ENCODE measurements at places on chromosomes 2 and 18. TPM values are rescaled to one million over a fixed set of nuclear protein-coding genes. Genes with fewer than 3 reads are reported as not detected.

The SLC5A7 gene
- total RNA-seq, result 0.27 TPM

The SP140 gene
- total RNA-seq, result not detected

The DLGAP1 gene
- total RNA-seq, result 13.6 TPM

The FBXO48 gene
- 0.81 TPM for total RNA-seq

The C2orf92 gene
- 19.6 TPM for total RNA-seq

The DSG4 gene
- total RNA-seq, result not detected

The SPATA3 gene
- total RNA-seq, result not detected

The FZD7 gene
- 19.0 TPM for total RNA-seq

The DYSF gene
- total RNA-seq, result 11.1 TPM

The HADHA gene
- total RNA-seq, result 89.8 TPM

The CPO gene
- total RNA-seq, result not detected

The ANKRD36 gene
- total RNA-seq, result 51.1 TPM

The IRS1 gene
- total RNA-seq, result 8.1 TPM

The ALLC gene
- total RNA-seq, result not detected

All from glutamatergic neuron (in vitro differentiated cells).